ENCODE measurements at places on chromosomes 3 and 15.

DNA sequence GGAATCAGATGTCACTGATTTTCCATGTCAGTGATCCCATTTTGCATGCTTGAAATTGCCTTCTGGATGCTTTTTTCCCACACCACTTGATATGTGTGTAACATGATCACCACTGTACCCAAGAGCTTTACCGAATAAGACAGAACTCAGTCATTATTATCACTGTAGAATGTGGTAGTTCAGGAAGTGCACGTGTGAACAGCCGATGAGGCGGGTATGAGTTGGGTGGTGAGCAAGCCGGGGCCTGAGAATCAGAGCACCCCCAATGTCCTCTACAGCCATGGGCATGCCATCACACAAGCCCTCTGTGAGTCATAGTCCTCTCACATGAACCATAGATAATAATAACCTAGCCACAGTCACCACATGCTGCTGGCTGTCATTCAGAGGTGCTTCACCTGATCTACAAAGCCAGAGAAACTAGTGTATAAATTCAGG lies 470.8 kb downstream of the SOX2 start:
- no peak for DNase-seq

GRCh38 chr3:184015381-184016019 lies 2.2 kb downstream of the ABCC5 start:
- no peak for DNase-seq

GRCh38 chr3:116135457-116136085 lies 309.7 kb downstream of the LSAMP start:
- DNase-seq = no peak

GRCh38 chr3:116263842-116264545 lies 181.3 kb downstream of the LSAMP start:
- no peak for DNase-seq

DNA sequence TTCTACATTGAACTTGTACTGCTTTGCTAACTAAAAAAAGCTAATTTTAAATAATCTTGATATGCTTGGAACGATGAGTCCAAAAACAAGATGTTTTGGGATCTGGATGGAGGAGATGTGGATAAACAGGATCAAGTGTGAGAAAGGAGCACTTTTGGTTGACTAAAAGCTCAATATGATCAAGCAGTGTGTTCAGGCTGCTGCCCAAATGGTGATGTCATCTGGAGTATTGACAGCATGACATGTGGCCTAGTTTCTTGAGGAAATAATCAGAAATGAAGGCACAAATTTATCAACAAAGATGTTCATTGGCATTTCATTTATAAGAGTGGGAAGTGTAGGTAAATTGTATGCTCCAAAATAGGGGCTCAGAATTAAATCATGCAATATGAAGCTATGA lies 161.2 kb downstream of the SOX2 start:
- DNase-seq = no peak
